ENCODE measurements at places on chromosomes 2 and 18.

GRCh38 chr18:6807515-6808257 lies 78.2 kb downstream of the ARHGAP28 start:
- DNase-seq = no peak

- no peak for DNase-seq
These were observed 62.4 kb upstream of the ATG16L1 start for GRCh38 chr2:233189025-233189424.

DNA sequence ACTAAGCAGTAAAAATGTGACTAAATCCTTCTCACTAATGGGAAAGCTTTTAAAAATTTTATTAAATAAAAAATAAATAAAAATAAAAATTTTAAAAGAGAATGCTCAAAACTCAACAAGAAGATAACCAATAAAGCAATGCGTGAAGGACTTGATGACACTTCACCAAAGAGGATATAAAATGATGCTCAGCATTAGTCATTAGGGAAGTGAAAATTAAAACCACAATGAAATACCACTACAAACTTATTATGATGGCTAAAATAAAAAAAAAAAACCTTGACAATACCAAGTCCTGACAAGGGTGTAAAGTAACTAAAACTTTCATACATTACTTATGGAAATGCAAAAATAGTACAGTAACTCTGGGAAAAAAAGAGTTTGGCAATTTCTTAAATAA lies 3.3 kb upstream of the WDR75 start:
- no peak for DNase-seq

GRCh38 chr18:4986066-4986465 lies 211.0 kb downstream of the AKAIN1 start:
- no peak for DNase-seq

DNA sequence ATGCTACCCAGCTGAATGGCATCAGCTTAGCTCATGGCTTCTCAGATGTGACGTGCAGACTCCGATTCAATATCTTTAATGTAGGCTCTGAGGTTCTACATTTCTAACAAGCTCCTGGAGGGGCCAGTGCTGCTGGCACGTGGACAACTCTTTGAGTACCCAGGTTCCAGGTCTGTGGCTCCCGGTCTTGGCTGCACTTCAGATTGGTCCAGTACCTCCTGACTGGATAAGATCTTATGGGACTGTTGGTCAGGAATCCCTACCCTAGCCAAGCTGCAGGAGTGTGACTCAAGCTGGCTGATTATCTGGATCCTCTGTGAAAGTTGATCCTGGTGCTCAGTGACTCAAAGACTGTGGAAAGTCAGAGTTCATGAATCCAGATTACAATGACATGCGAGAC lies 222.1 kb downstream of the ANKRD30B start:
- DNase-seq = no peak

DNA sequence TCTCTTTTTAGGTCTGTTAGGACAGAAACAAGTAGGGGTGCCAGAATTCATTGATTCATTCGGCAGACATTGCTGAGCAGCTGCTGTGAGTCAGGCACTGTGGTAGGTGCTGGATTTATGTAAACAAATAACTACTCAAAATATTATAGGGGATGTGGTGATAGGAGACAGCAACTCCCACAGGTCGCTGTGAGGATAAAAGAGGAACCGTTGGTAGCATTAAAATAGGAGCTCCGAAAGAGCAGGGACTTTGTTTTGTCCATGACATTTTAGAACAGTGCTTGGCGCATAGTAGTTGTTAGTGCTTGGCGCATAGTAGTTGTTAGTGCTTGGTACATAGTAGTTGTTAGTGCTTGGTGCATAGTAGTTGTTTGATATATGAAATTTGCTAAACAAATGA lies 29.2 kb downstream of the ATP6V1C2 start:
- DNase-seq = no peak

DNA sequence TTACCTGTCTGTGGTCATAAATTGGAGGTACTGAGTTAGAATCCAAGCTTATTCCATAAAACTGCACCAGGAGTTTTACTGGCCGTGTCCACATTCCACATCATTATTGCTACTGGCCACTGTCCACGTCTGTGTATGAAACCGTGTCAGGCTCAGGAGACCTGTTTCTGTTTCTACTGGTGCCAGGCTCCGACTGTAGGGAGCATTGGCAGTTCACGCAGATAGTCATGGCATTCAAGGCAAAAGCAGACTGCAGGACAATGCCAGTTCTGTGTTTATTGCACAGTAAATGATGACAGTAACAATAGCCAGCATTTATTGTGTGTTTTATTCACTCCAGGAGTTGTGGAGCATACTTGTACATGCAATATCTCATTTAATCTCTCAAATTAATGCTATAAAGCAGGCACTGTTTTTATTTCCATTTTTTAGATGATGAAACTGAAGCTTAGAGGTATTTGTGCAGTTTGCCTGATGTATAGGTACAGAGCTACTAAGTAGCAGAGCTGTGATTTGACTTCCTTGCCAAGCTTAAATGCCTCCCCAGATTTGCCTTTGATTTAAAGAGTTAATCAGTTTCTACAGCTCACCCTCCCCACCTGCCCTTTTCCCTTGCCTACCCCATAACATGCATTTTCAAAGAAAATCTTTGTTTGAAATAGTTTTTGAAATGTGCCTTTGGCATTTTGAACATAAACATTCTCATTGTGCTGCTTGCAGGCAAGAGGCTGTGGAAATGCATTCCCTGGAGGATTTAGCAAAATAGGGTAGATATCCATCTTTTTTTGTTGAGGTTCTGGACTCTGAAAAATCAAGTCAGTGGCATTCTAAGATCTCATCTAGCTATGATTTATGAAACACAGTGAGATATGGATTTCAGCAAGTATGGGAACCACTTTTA lies 55.5 kb downstream of the MAP4K4 start:
- DNase-seq = no peak

- DNase-seq = no peak
These were observed 136.2 kb downstream of the RGPD3 start for GRCh38 chr2:106332054-106332453.

DNA sequence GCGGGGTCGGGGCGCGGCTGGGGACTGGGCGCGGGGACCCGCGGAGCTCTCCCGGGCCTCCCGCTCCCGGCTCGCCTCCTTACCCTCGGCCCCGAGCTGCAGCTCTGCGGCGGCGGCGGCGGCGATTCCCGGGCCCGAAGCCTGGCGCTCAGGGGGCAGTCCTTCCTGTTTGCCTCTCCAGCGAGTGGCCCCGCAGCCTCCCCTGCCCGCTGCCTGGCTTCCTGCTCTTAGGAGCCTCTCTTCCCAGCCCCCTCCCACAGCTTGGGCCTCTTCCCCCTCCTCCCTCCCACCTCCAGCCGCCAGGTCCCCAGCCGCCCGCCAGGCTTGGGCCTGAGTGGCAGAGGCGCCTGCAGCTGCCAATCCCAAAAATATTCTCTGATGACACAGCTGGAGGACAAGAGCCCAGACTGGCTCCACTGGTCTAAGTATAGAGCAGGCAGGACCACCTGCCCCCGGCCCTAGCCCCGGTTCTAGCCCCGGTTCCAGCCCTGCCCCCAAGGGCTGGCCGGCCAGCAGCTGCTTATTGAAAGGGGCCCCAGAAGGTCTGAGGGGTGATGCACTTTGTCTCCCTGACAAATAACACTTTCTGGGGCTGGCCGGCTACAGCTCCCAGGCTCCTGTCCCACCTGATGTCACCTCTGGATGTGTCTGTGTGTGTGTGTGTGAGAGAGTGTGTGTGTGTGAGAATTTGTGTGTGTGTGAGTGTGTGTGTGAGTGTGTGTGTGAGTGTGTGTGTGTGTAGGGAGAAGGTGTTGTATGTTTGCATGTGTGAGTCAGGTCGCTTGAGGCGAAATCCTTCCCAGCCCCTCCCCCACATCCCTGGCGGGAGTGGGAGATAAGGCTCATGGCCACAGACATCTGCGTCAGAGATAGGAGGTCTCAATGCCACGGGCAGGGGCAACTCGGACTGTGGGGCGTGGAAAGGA lies at the start of gene OBSL1:
TSS of gene OBSL1 (minus strand) at position 229 of the 926 bp plus-strand sequence. CDS start 307 bp downstream, outside the sequence.
- DNase-seq = no peak

GRCh38 chr2:46167924-46168323 lies 129.3 kb upstream of the EPAS1 start:
- no peak for DNase-seq

GRCh38 chr2:224869601-224870233 lies 153.6 kb upstream of the CCDC195 start:
- no peak for DNase-seq

DNA sequence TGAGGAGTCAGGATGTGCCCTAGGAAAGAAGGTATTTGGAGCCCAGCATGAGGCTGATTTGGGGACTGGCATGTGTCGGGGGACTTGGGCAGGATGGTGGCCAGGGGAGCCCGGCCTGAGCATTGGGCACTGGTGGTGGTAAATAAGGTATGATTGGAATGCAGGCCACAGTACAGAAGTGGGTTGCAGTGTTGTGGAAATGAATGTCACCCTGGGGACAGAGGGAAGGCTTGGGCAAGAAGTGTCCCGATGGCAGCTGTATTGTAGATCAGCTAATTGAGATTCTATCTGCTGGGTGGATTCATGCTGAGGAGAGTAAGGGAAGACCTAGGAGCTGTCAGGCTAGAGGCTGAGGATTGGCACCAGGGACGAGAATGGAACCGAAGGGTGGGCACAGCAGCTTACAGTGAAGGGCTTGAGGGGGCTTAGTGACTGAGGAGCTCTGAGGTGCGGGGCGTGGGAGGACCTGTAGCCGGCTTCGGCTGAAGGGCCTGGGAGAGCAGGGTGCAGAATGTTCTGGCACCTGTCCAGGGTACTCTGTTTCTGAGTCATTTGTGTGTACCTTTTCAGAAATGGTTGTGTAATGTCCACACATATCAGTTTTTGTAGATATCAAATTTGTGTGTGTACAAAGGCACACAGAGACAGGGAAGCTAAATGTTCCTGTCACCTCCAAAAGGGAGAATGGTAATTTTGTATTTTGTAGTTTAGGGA lies 170.2 kb downstream of the PRKCE start:
- no peak for DNase-seq

Measured in stimulated activated naive CD8-positive, alpha-beta T cell treated with anti-CD3 and anti-CD28 coated beads, Interleukin-15, amount 100 ng/mL, for 72 hours (primary cell).